ENCODE measurements at places on chromosomes 13 and 19.

DNA sequence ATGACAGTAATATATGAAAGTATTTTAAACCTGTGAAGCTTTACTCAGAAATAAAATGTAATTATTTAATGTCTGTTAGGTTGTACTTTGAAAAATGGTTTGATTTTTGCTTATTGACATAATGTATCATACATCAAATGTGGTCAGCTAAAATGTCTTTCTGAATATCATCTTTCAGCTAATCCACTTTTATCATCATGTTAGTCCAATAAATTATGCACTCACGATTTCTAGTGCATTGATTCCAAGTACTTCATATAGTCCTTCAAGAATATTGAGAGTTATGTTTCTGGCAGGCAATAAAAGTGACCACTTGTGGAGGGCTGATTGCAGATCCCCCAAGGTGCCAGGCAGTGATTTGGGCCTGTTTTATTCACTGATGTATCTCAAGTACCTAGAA is 1204.1 kb downstream of the OLFM4 start:
- no peak for DNase-seq

DNA sequence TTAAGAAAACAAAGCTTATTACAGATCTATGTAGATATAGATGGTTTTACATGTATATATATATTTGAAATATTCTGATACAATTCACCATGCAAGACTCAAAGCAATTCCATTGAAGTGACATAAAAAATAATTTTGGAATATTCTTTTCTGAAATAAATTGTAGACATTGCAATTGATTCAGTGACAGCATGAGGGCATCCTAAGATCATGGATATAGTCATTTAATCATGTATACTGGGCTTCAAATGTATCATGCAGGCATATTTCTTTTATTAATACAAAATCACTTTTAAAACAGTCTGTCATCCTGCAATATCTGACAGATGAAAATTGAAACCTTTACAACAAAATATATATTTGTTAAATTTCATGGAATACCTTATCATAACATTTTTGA is 286.7 kb upstream of the SLITRK6 start:
- DNase-seq = no peak

DNA sequence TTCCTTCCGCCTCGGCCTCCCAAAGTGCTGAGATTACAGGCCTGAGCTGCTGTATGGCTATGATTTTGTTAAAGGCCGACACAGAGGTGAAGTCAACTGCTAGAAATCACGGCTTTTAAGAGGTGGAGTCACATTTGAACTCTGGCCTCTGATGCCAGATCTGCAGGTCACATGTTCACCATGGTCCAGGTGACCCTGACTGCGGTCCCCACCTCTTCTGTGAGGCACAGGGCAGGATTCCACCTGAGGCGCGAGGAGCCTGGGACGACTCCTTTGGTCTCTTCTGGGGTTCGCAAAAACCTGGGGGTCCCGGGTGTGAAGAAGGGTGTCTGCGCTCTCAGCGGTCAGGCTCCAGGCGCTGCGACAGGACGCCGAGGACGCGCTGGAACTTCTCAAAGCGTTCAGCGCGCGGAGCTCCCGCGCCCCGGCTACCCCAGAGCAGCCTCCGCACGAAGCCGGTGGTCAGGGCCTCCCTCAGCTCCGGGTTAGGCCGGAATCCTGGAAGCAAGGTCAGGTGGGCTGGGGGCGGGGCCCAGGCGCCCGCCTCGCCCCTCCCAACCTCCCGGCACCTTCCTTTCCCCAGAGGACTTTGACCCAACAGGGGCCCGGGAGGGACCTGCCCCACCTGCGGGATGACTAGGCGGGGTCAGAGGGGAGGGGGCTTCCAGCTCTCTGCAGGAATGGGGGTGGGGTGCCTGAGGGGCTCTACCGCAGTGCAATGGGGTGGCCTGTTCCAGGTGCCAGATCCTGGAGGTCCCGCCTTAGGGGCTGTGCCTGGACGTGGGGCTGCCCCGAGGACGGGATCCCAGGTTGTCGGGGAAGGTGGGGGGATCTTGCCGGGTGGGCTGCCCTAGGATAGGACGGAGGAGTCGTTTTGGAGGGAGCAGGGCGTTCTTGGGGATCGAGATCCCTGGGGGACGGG is 13.0 kb downstream of the TRIP10 start:
- DNase-seq = no peak

- DNase-seq = no peak
These were observed 186.2 kb upstream of the GPR12 start for GRCh38 chr13:26946684-26947343.

All from stimulated activated CD8-positive, alpha-beta memory T cell treated with anti-CD3 and anti-CD28 coated beads, Interleukin-7, amount 100 ng/mL, for 1 hour (primary cell).